Colonic mucosa (tissue), 4 donors: ENCODE measurements at places on chromosomes 2 and 18. TPM values are rescaled to one million over a fixed set of nuclear protein-coding genes. Genes with fewer than 3 reads are reported as not detected.

TM4SF20 gene
- total RNA-seq = 34.9 TPM

GALR1 gene
- 0.16 TPM for total RNA-seq

LRRC30 gene
- not detected for total RNA-seq

KRTCAP3 gene
- total RNA-seq = 147 TPM

CNGA3 gene
- 0.20 TPM for total RNA-seq

KCNK3 gene
- 1.2 TPM for total RNA-seq

RAB17 gene
- total RNA-seq = 32.5 TPM

CSRNP3 gene
- total RNA-seq = 1.5 TPM

SOX11 gene
- not detected for total RNA-seq

RESP18 gene
- total RNA-seq = not detected

RNF125 gene
- total RNA-seq = 8.4 TPM

OTOS gene
- total RNA-seq = not detected

SOWAHC gene
- 22.1 TPM for total RNA-seq

IL36RN gene
- not detected for total RNA-seq

ACMSD gene
- not detected for total RNA-seq

AKAIN1 gene
- not detected for total RNA-seq

LAMA1 gene
- total RNA-seq = 24.2 TPM

SGPP2 gene
- total RNA-seq = 54.0 TPM

CPO gene
- not detected for total RNA-seq

AOX1 gene
- total RNA-seq = 3.3 TPM

KIAA2012 gene
- total RNA-seq = not detected

ERMN gene
- total RNA-seq = 0.37 TPM

CFC1 gene
- total RNA-seq = not detected

AQP12B gene
- total RNA-seq = 9.6 TPM
